ENCODE measurements at places on chromosomes 2 and 18.

DNA sequence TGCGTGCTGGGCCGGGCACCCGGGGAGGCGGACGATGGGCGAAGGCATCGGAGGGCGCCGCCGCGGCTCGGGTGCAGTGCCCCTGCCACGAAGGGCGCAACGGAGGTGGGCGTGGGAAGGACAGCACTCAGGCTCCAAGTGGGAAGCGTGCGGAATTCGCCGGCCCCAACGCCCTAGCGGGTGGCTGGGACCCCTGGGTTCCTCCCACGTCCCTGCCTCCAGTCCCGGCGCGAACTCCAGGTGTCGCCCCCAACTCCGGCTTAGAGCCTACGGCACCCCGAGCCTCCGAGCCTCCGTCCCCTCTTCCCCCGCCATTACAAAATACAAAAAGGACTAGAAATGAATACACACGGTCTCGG lies 1.3 kb downstream of the CYP27C1 start:
- no peak for DNase-seq

DNA sequence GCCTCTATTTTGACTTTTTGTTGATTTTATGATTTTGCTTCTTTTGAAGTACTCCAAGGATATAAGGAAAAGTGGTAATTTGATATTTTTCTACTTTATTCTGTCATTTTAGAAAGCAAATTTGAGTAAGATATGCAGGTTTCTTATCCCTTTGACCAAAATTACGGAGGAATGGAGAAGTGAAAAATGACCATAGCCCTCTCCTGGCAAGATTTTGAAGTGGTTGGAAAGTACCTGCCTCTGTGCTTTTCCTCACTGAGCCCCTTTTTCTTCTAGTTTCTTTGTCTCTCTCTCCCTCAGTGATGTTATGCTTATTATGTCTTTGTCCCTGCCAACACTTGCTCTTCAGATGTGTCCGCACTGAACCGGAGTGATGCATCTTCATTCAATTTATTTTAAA lies 898.1 kb downstream of the EPHA4 start:
- no peak for DNase-seq

DNA sequence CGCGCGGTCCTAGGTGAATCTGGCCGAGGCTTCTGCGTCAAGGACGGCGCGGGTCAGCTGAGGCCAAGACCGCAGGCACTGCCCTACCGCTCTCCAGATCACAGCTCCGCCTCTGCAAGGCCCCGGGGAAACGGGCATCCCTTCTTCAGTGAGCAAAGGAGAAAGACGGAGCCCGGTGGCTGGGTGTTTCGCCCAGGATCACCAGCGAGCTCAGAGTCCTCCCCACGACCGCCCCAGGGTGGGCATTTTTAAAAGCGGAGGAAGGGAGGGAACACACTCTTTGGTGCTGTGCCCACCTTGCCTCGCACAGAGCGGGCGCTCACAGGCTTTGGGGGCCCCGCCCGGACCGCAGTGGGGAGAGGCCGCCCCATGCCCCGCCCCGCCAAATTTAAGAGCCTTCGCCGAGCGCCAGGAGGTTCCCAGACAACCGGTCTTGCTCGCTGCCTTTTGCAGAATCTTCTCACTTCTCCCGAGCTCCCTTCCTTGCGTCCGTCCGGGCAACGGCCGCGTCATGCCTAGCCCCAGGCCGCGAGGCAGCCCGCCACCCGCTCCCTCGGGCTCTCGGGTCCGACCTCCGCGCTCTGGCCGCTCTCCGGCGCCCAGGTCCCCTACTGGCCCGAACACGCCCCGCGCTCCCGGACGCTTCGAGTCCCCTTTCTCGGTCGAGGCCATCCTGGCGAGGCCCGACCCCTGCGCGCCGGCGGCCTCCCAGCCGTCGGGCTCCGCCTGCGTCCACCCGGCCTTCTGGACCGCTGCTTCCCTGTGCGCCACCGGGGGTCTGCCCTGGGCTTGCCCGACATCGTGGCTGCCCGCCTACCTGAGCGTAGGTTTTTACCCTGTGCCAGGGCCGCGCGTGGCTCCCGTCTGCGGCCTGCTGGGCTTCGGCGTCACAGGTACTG lies at the start of gene NOTO:
Gene NOTO, plus strand, starts transcription at position 419 of the 899 bp plus-strand sequence. Its CDS starts 93 bp downstream, at position 512.
- no peak for DNase-seq

GRCh38 chr2:105431367-105432043 lies 32.7 kb upstream of the FHL2 start:
- DNase-seq: no peak

GRCh38 chr2:151097895-151098294 lies 163.8 kb downstream of the RBM43 start:
- peak; percentile 61 for DNase-seq

GRCh38 chr2:39380525-39381150 lies 56.4 kb downstream of the MAP4K3 start:
- DNase-seq: no peak

GRCh38 chr2:207397917-207398655 lies 131.7 kb upstream of the CREB1 start:
- DNase-seq: no peak

DNA sequence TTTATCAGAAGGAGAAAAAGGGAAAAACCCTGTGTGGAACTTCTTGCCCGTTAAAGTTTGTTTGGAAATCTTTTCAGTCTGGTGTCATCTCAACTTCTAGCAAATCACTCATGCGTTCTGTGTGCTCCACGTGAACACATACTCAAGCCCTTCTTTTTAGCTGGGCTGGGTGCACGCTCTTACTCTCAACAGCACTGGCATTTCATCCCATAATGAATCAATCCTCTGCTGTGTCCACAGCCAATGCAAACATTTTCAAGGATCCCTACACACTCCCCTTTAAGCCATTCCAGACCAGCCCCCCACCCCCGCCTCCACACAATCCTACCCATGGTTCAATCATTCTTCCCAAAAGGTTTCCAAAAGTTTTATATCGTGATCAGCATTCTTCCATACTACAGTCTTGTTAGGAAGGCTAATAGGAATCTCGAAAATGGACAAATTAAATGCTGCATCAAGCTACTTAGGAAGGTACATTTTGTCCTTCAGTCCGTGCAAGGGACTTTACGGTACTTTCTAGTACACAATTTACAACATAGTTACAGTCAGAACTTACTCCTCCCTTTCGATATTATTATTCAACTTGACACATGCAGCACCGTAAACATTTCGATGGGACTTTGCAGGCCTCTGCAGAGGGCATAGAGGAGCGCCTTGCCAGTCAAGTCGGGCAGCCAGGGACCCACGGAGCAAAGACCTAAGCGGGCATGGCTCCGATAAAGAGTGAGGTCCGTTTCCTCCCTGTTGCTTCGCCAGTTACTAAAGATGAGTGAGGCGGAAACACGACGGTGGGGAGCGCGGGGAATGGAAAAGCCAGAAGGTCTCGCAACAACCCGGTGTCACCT lies 1.4 kb downstream of the PTGR3 start:
- DNase-seq: peak; percentile 59

GRCh38 chr18:41617647-41618046 lies 337.4 kb upstream of the PIK3C3 start:
- DNase-seq: no peak

DNA sequence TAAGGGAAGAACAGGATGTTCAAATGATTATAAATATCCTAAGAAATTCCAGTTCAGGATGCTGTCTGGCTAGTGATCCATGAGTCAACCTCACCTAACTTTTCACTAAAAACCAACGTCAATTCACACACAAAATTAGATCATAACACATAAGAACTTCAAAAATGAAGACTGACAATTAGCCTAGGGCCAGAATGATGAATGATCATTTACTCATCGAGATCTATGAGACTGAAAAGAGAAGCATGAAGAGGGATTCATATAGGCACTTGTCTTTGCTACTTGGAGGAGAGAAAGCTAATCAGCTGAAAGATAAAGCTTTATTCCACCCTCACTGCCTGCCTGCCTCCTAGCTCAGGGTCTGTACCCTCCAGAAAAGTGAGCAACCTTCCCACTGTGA lies 29.8 kb downstream of the ADD2 start:
- DNase-seq: no peak

- DNase-seq: no peak
These were observed 60.2 kb downstream of the LRRC30 start for GRCh38 chr18:7291046-7291445.

DNA sequence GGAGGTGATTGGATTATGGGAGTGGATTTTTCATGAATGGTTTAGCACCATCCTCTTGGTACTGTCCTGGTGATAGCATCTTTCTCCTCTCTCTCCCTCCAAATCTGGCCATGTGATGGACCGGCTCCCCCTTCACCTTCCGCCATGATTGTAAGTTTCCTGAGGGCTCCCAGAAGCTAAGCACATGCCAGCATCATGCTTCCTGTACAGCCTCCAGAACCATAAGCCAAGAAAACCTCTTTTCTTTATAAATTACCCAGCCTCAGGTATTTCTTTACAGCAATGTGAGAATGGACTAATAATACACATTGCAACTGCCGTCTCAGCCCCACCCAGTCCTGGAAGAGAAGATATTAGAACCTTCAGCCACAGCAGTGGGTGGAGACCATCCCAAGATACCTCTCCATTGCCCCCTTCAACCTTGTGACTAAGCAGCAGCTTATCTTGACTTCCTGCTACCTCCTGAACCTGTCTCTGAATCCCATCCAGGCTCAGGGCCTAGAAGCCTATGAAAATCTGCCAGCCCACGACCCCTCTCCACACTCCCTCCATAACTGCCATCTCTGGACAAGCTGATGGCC lies 81.8 kb upstream of the AGAP1 start:
- DNase-seq: no peak

GRCh38 chr2:121088251-121089165 lies 196.5 kb downstream of the TFCP2L1 start:
- DNase-seq: no peak

DNA sequence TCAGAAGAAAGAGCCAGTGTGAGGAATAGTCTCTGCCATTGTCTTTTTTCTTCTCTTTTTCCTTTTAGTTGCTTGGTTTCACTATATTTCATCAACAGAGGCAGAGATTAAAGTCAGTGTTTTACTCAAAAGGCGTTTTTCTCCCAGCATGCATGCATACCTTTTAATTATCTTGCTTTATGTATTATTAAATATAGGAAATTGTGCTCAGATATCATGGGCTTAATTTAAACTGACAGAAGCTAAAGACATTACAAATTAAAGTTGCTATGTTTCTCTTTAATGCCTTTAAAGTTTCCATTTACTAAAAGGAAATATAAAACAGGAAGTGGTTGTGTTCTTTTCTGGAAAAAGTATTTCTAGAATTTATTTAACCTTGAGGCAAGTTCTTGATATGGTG lies 223.3 kb upstream of the ATP5MC3 start:
- DNase-seq: no peak

- no peak for DNase-seq
These were observed 8.7 kb upstream of the ACSL3 start for GRCh38 chr2:222851956-222852617.

- no peak for DNase-seq
These were observed 37.9 kb downstream of the FAM210A start for GRCh38 chr18:13688191-13689136.

- no peak for DNase-seq
These were observed 1768.4 kb upstream of the PIK3C3 start for GRCh38 chr18:40186677-40187076.

All from spinal cord (tissue), 10 donors.